ENCODE measurements at places on chromosomes 5 and 9.

- no peak for DNase-seq
These were observed 263.3 kb downstream of the TMEM167A start for GRCh38 chr5:82813861-82814260.

DNA sequence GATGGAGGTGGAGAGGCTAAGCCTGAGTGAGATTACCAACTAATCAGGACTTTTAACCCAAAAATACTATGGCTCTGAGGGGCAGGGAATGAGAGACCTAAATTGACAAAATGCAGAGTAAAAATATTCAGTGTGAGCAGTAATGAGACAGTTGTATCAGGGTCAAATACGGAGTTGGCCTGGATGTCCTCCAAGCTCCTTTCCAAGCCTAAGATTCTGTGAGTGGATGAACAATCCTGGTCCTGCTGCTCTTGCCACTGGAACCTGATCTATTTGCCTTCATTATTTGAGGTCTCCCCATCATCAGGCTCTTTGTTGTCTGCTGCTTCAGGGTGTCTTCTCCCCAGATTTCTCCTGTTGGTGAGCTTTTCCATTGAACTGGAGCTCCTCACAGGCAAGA, 1.1 kb downstream of the PDCD1LG2 start:
- DNase-seq, result no peak

DNA sequence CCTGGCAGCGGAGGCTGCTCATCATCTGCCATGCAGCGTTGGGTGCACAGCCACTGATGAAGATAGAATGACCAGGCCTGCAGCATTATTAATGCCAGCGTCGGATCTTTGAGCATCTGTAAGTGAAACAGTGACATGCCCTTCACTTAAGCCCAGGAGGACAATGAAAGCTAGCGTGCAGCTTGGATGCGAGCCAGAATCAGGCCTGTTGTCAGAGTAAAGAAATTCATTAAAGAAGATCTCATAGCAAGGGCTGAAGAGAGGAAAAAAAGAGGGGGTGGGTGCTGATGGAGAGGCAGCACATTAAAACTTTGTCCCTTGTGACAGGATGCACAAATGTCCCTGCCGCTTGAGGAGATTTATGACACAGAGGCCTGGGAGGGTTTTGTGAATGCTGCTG, 186.1 kb upstream of the MAST4 start:
- no peak for DNase-seq

- DNase-seq, result no peak
These were observed 59.2 kb upstream of the OTP start for GRCh38 chr5:77697692-77698091.

GRCh38 chr5:127590156-127590722, 58.6 kb upstream of the CTXN3 start:
- no peak for DNase-seq

DNA sequence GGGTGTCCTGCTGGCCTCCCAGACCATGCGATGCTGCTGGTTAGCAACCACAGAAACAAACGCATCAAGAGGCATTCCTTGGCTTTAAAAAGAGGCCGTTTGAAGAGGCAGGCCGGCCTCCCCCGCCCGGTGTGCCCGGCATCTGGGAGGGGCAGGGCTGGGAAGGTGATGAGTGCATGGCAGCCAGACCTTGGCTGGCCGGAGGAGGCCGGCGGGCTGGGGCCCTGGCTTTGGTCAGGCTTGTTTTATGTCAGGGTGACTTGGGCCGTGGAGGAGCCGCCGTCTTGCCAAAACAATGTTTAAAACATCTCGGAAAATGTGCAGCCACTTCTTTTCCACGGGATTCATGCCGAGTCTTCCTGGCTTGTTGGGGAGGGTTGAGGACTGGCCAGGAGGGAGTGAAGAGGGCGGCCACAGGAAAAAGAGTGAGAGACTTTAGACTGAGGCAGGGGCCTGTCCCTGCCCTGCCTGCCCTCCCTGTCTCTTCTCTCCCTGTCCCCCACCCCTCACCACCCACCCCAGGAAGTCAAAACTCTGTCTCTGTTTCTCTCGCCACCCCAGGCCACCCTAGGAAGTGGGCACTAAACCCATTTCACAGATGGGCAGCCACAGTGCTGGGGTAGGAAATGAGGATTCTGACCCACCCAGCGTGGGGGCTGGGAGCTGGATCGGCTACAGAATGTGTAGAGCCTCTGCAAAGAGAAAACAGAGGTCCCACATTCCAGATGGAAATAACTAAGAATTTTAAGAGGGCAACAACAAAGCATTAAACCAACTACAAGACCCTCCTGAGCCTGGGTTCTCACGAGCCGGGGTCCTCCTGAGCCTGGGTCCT, 143.0 kb downstream of the RXRA start:
- no peak for DNase-seq

- DNase-seq, result no peak
These were observed 57.3 kb upstream of the LHFPL2 start for GRCh38 chr5:78705826-78706225.

GRCh38 chr9:35322075-35322885, 160.5 kb downstream of the UNC13B start:
- no peak for DNase-seq

DNA sequence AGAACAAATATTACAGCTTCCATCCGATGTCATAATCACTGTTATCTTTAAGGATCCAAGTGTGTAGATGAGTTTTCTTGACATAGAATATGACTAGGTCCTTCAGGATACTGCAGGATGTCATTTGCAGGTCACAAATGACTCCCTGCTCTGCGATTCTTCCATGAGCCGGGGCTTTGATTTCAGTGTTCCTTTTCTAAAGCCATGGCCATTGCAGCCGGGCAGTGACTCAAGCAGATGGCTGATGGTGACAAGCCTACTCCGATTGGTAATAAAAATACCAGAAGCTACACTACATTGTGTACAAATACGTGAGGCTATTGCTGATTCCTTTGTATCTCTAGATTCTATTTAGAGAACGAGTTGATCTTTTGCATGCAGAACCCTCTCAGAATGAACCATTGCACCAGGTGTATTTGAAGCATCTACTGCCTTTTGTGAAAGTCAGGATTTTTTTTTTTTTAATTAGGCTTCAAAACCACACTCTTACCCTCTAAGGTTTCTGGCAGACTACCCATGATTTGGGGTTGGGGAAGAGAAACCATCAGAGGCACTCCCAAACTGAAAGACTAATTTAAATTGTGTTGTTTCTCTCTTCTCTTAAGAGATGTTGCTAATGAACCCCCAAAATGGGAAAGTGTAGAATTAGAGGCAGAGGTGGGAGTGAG, 271.0 kb upstream of the ADRA1B start:
- DNase-seq, result no peak

- no peak for DNase-seq
These were observed 43.1 kb downstream of the LHX2 start for GRCh38 chr9:124054582-124055227.

- no peak for DNase-seq
These were observed 127.8 kb upstream of the PHYKPL start for GRCh38 chr5:178360222-178360925.

- no peak for DNase-seq
These were observed 111.4 kb downstream of the DCP2 start for GRCh38 chr5:113087976-113088514.

- no peak for DNase-seq
These were observed 468.7 kb downstream of the SPATA31D1 start for GRCh38 chr9:82457298-82457697.

DNA sequence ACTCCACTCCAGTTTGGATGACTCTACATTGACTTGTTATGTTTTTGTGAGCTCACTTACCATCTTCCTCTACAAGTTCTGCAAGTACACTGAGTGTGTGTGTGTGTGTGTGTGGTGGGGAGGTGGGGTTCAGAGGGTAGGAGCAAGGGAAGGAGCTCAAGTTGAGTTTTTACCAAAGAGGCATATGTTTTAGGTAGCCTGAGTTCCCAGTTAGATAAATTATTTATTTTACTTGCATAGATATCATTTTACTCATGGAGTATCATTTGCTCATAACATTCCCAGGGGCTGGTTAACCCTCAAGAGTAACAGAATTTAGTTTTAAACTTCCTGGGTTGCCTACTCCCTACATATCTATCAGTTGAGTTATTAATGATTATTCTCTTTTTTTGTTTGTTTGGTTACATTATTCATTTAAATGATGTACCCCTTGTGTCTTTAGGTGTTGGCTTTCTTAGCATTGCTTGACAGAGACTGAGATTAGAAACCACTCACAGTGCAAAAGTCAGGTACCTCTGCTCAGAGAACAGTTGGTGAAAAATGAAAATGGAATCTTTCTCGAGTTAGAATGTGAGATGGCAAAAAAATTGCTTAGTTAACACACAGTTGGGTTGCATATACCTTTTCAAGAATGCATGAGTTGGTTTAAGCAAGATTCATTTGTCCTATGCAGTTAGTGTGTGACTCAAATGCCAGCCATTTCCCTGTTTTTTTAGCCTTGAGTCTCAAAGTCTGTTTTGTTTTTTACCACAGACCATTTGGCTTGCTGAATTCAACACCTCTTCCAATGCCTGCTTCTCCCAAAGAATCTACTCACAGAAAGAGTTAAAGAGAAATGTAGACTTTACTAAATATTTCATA, 29.2 kb downstream of the TNFSF8 start:
- DNase-seq, result no peak

- no peak for DNase-seq
These were observed 283.4 kb downstream of the PRELID2 start for GRCh38 chr5:145551714-145552113.

- no peak for DNase-seq
These were observed 50.2 kb upstream of the RNF38 start for GRCh38 chr9:36450110-36450732.

DNA sequence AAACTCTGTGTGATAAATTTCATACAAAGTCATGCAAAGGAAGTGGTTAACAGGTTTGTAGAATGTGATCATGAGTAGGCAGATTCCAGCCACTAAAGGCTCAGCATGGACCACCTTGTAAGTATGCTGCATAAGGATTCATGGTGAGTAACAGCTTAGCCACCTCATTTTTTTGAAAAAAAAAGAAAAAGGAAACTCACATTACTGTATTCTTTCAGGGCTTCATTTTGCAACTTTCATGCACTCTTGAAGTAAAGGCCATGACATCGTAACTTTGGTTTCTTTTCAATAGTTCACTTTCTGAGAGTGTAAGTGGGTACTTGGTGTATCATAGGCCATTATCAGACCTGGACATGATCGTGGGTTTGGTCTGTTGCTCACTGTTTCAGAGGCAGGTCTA, 175.1 kb downstream of the PCSK1 start:
- no peak for DNase-seq

- no peak for DNase-seq
These were observed 43.3 kb upstream of the NDFIP1 start for GRCh38 chr5:142065273-142065672.

DNA sequence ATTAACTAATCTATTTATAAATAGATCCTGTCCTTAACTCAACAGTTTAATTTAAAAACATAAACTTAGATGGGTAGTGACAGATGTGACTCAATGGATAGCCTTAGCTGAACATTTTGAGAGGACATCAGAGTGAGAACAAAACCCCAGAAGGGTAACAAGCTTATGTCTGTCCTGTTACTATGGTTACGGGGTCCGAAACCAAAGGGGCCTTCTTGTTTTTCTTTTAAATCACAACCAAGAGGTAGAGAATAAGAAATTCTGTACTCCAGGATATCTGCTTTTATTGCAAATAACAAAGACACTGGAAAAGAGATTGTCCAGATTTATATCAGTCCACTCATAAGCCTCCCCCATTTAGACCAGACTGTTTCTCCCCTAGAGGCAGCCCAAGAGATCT, 612.1 kb downstream of the MTRR start:
- DNase-seq, result no peak

- DNase-seq, result no peak
These were observed at the start of gene PCDHA2 for GRCh38 chr5:140794595-140795258. TSS of gene PCDHA2 (plus strand) at chr5:140794852.

DNA sequence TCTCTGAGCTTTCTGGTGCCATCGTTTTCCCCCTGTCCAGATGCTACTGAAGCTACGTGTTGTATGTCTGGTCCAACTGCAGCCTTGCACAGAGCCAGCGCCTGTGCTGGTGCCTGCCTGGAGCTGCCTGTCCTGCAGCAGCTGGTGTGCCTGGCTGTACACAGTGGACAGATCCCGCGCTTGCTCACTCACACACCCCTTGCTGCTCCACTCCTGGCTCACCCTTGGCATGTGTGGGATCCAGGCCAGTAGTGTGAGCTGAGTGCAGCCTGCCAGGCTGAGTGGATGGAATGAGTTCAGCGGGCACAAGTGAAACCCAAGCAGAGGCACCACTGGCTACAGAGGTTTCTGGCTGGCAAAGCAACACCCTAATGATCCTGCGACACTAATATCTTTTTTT, 40.4 kb downstream of the FER start:
- no peak for DNase-seq

GRCh38 chr5:170488570-170488969, 15.2 kb upstream of the KCNIP1 start:
- DNase-seq, result no peak

- no peak for DNase-seq
These were observed 8.7 kb upstream of the TRPC7 start for GRCh38 chr5:136374003-136374402.

Data from activated CD4-positive, CD25-positive, alpha-beta regulatory T cell treated with anti-CD3 and anti-CD28 coated beads, Interleukin-2, amount 50 U/mL, for 16 hours (primary cell).